ENCODE measurements at places on chromosomes 11 and 22.
A peak's percentile ranks its signal among the peaks of the same experiment; 100 is the strongest.

DNA sequence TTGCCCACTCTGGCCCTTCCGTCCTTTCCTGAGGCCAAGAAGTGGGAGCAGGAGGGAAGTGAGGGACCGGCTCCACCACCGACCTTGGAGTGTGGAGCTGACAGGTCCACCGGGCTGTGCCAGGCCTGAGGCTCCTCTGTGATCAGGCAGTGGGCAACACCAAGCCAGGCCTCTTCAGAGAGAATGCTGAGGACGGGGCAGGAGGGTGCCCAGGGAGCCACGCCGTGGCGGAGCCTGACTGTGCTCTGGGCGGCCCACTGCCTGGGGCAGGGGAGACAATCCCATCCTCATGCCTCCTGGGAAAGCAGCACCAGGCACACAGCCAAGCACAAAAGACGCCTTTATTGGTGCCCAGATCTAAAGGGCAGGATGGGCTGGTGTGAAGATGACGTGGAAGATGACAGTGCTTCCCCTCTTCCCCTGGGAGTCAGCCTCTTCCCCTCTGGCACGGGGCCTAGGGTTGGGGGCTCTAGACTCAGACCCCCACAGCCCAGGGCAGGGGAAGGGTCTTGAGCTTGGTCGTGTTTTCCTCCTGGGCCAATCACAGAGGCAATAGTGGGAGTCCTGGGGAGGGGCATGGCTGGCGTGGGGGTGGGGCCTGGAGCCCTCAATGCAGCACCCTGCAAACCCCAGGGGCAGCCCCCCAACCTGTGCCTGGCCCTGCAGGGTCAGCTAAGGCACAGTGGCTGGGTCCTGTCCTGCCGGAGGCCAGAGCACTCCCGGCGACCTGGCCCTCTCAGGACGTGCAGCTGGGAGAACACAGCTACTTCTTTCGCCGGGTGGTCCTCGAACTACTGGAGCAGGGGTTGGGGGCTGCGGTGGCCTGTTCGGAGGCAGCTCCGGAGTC is 4.7 kb downstream of the LMF2 start:
- no peak for DNase-seq
- H3K27ac ChIP-seq = peak overlapping the region; percentile 36
- H3K36me3 ChIP-seq = peaks cover 51% of the 10 kb centered on the region

DNA sequence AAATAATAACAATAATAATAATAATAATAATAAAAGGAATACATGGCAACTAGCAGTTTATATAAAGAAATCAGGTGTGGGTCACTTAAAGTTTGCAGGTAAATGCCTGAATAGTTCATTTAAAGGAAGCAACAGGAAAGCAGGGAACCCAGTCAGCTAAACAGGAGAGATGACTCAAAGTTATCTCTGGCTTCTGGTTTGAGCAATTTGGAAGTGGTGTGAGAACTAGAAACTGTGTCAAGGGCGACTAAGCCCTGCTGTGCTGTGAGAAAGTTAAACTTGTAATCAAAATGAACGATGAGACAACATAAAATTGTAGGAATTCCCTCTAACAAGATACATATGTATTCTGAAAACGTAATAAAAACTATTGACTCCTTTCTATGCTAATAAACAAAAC is 35.5 kb downstream of the SLC22A9 start:
- H3K27ac ChIP-seq = no peak overlapping the region
- H3K4me3 ChIP-seq = no peak overlapping the region
- no peak for DNase-seq
- no peaks in the 10 kb centered on the region for H3K27me3 ChIP-seq
- H3K36me3 ChIP-seq = no peaks in the 10 kb centered on the region

- DNase-seq = no peak
- H3K4me1 ChIP-seq = no peaks in the 10 kb centered on the region
- H3K36me3 ChIP-seq = peaks cover 3% of the 10 kb centered on the region
Observed at GRCh38 chr11:112016765-112017376, 8.3 kb upstream of the DLAT start.

DNA sequence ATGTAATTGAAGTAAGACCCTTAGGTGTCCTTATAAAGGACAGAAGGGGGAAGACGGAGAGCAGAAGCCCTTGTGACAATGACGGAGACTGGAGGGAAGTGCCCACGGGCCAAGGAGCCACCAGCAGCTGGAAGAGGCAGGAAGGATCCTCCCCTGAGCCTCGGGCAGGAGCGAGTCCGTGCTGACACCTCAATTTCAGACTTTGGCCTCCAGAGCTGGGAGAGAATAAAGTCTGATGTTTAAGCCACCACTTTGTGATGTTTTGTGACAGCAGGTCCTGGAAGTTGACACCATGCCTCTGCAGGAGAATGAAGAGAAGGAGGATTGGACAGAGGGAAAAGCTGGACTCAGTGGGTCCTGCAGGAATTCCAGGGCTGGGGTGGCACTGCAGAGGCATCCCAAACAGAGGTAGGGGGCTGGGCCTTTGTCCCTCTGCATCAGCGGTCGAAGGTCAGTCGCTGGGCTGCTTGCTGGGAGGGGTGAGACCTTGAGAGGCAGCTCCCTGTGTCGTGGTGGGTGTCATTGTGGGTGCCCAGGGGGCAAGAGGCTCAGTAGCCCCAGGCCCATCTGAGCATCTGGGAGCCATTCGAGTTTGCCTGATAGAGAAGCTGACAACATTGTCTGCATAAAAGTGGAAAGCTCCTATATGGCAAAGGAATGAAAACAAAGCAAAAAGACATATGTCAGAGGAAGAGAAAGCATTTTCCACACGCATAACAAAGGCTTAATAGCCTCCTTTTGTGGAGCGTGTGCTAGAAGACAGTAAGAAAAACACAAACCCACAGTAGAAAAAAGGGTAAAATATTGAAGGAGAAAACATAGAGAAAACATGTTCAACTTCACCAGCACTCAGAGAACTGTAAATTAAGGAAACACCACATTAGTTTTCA is 68.8 kb downstream of the RTL6 start:
- H3K27ac ChIP-seq = no peak overlapping the region
- no peaks in the 10 kb centered on the region for H3K36me3 ChIP-seq
- H3K4me3 ChIP-seq = no peak overlapping the region
- no peaks in the 10 kb centered on the region for H3K27me3 ChIP-seq

GRCh38 chr22:37314315-37315074 is 32.2 kb downstream of the CYTH4 start:
- no peaks in the 10 kb centered on the region for H3K27me3 ChIP-seq
- H3K36me3 ChIP-seq = no peaks in the 10 kb centered on the region
- no peak overlapping the region for H3K27ac ChIP-seq
- DNase-seq = no peak

- no peak overlapping the region for H3K4me3 ChIP-seq
- H3K27ac ChIP-seq = no peak overlapping the region
- H3K4me1 ChIP-seq = peaks cover 23% of the 10 kb centered on the region
- peaks cover 26% of the 10 kb centered on the region for H3K36me3 ChIP-seq
Observed at GRCh38 chr22:50584106-50585096, 1.8 kb upstream of the CHKB start.

GRCh38 chr22:25182131-25183110 is 17.2 kb upstream of the CRYBB3 start:
- no peak overlapping the region for H3K4me3 ChIP-seq
- H3K27ac ChIP-seq = no peak overlapping the region
- no peak for DNase-seq
- H3K27me3 ChIP-seq = no peaks in the 10 kb centered on the region
- no peaks in the 10 kb centered on the region for H3K4me1 ChIP-seq
- H3K36me3 ChIP-seq = peaks cover 59% of the 10 kb centered on the region

DNA sequence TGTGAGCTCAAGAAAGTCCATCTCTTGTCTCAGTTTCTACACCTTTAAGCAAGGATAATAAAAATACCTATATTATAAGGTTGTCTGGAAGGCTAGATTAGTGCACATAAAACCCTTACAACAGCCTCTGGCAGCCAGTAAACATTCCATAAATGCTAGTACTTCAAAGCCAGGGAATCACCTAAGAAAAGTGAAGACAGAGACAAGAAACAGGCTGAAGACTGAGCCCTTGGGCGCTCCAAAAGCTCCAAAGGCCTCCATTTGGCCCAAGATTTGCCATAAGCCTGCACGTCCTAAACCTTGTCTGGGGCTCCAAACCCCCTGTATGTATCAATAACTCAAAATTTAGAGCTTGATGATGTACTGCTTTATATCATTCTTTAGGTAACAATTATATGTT is 52.2 kb upstream of the AKIP1 start:
- DNase-seq = no peak
- H3K4me1 ChIP-seq = no peaks in the 10 kb centered on the region
- H3K27ac ChIP-seq = no peak overlapping the region
- H3K27me3 ChIP-seq = no peaks in the 10 kb centered on the region
- H3K4me3 ChIP-seq = no peak overlapping the region

- no peaks in the 10 kb centered on the region for H3K27me3 ChIP-seq
- no peak overlapping the region for H3K27ac ChIP-seq
- DNase-seq = no peak
- H3K4me1 ChIP-seq = peaks cover 15% of the 10 kb centered on the region
- no peak overlapping the region for H3K4me3 ChIP-seq
- no peaks in the 10 kb centered on the region for H3K36me3 ChIP-seq
Observed at GRCh38 chr11:117915672-117916235, 13.4 kb downstream of the TMPRSS13 start.

DNA sequence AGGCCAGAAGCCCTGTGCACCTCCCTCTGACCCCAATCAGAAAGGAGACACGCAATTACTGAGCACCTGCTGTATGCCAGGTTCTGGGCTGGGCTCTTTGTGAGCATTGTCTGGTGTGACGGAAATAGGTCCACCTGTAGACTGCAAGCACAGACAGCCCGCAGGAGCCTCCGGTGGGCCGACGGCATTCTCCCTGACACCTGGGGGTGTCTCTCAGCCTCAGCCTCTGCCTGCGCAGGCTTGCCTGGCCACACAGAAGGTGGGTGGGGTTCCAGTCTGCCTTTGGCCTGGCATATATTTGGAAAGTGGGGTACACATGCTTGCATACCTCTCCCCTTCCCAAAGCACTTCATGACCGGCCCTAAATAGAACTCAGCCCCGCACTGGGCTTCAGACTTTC is 129.3 kb downstream of the BUD13 start:
- no peak for DNase-seq
- H3K36me3 ChIP-seq = no peaks in the 10 kb centered on the region

DNA sequence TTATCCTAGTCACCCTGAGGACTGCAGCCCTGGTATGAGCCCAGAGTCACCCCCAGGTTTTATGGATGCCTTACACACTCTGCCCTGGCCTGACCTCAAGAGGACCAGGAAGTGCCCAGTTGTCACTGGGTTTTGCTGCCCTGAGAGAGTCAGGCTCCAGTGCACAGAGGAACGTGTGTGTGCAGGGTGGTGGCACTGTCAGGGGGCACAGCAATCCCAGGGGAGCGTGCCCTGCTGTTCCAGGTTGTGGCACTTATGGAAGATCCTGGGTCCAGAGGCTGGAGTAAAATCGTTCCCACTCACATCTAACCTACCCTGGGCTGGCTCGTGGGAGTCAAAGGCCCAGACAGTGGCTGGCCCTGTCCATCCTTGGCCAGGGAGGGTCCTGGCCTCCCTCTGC is 7.6 kb downstream of the APOBEC3A start:
- H3K27me3 ChIP-seq = no peaks in the 10 kb centered on the region
- H3K27ac ChIP-seq = no peak overlapping the region
- H3K4me3 ChIP-seq = no peak overlapping the region
- DNase-seq = no peak
- no peaks in the 10 kb centered on the region for H3K4me1 ChIP-seq
- no peaks in the 10 kb centered on the region for H3K36me3 ChIP-seq

- no peak overlapping the region for H3K4me3 ChIP-seq
- DNase-seq = no peak
- H3K27ac ChIP-seq = no peak overlapping the region
- H3K27me3 ChIP-seq = peaks cover 3% of the 10 kb centered on the region
- no peaks in the 10 kb centered on the region for H3K36me3 ChIP-seq
- H3K4me1 ChIP-seq = peaks cover 22% of the 10 kb centered on the region
Observed at GRCh38 chr11:120055646-120056045, 82.3 kb downstream of the TRIM29 start.

DNA sequence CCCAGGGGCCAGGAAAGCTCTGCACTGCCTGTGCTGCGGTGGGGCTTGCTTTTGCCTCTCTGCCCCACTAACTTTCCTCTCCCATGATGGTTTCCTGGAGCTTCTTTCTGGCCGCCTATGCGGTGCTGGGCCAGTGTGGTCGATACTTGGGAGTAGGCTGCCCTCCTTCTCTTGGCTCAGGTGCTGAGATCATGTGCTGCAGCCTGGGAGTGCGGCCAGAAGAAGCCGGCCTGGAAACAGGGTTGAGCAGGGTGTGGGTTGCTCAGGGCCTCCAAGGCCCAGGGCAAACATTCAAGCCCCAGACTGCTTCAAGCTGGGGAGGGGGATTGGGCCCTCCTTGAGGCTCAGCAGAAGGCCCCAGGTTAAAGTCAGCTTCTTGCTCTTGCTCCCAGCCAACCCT is 125.0 kb downstream of the NTM start:
- H3K4me3 ChIP-seq = no peak overlapping the region
- peak; percentile 89 for DNase-seq

GRCh38 chr11:120172054-120172911 is 34.4 kb upstream of the TRIM29 start:
- no peak overlapping the region for H3K4me3 ChIP-seq
- DNase-seq = peak; percentile 35
- no peaks in the 10 kb centered on the region for H3K36me3 ChIP-seq
- H3K4me1 ChIP-seq = peaks cover 32% of the 10 kb centered on the region

- H3K27me3 ChIP-seq = peaks cover 3% of the 10 kb centered on the region
- H3K36me3 ChIP-seq = no peaks in the 10 kb centered on the region
- H3K4me3 ChIP-seq = no peak overlapping the region
- H3K27ac ChIP-seq = no peak overlapping the region
Observed at GRCh38 chr22:26887916-26888315, 230.5 kb downstream of the MIAT start.

DNA sequence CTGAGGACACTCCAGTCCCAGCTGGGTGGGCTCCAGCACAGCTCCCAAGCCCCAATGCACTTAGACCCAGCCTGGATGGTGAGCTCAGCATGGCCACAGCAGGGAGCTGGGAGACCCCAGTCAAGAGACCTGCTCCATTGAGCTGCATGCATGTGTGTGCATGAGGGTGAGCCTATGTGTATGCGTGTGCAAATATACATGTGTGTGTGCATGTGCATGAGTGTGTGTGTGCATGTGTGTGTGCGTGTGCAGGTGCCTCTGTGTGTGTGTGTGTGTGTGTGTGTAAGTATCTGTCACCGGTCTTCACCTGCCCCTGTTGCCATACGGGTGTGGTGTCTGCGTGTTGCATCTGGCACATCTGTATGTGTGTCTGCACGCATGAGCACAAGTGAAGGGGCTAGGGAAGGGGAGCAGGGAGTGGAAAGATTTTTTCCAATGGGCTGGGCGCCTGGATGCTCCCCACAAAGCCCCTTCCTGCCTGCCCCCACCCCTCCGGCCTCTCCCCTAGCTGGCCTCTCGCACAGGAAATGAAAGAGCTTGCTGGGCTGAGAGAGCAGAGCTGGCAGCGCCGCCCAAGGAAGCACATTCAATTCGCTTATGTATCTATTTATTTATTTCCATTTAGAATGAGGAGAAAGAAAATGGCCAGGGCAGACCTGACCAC is 4.1 kb downstream of the TSPAN32 start:
- peak; percentile 46 for DNase-seq
- H3K36me3 ChIP-seq = peaks cover 2% of the 10 kb centered on the region
- H3K27me3 ChIP-seq = no peaks in the 10 kb centered on the region
- peak overlapping the region; percentile 97 for H3K27ac ChIP-seq

DNA sequence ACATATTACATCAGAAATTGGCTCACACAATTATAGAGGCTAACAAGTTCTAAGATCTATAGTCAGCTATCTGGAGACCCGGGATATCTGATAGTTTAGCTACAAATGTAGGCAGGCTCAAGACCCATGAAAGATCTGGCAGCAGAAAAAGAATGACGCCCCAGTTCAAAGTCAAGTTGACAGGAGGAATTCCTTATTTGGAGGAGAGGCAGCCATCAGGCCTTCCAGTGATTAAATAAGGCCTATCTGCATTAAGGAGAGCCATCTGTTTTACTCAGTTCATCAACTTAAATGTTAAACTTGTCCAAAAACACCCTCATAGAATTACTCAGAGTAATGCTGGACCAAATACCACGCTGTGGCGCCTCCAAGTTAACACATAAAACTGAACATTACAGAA is 1402.6 kb downstream of the FAM181B start:
- H3K4me3 ChIP-seq = no peak overlapping the region
- no peak overlapping the region for H3K27ac ChIP-seq
- no peaks in the 10 kb centered on the region for H3K27me3 ChIP-seq
- no peaks in the 10 kb centered on the region for H3K36me3 ChIP-seq
- H3K4me1 ChIP-seq = no peaks in the 10 kb centered on the region
